ENCODE measurements at places on chromosomes 1 and 21.

GRCh38 chr21:28669971-28670653 lies 322.6 kb downstream of the LTN1 start:
- no peak overlapping the region for H3K27ac ChIP-seq
- H3K4me3 ChIP-seq = no peak overlapping the region
- peaks cover 8% of the 10 kb centered on the region for H3K36me3 ChIP-seq
- peaks cover 8% of the 10 kb centered on the region for H3K27me3 ChIP-seq

GRCh38 chr1:230749150-230749549 lies 2.0 kb downstream of the CAPN9 start:
- H3K4me1 ChIP-seq = peaks cover 92% of the 10 kb centered on the region
- DNase-seq = no peak
- no peak overlapping the region for H3K27ac ChIP-seq
- H3K27me3 ChIP-seq = no peaks in the 10 kb centered on the region
- H3K36me3 ChIP-seq = no peaks in the 10 kb centered on the region

GRCh38 chr1:229434641-229435051 lies 752 bp upstream of the ACTA1 start:
- H3K27ac ChIP-seq = no peak overlapping the region
- DNase-seq = peak; percentile 65
- peak overlapping the region; percentile 63 for H3K4me3 ChIP-seq
- peaks cover 85% of the 10 kb centered on the region for H3K27me3 ChIP-seq
- H3K4me1 ChIP-seq = peaks cover 24% of the 10 kb centered on the region

GRCh38 chr1:81449786-81450185 lies 350.9 kb upstream of the ADGRL2 start:
- peaks cover 17% of the 10 kb centered on the region for H3K4me1 ChIP-seq
- peaks cover 7% of the 10 kb centered on the region for H3K27me3 ChIP-seq
- no peaks in the 10 kb centered on the region for H3K36me3 ChIP-seq
- H3K27ac ChIP-seq = no peak overlapping the region
- no peak overlapping the region for H3K4me3 ChIP-seq
- no peak for DNase-seq

DNA sequence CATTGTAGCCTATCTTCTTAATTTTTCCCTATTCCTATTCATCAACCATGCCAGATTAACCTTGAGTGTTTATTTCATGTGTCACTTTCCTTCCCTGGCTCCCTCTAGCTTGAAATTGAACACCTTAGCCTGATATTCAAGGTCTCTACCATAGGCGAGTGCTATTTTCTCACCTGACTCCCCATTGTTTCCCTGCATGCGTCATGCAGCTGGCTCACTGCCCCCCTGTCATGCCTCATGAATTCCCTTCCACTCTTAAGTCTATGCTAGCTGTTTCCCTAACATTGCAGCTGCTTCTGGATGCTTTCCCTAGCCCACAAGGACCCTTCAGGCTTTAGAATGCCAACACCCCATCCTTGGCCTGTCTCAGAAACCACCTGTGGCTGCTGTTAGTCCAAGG lies 56.7 kb upstream of the CD1D start:
- peaks cover 55% of the 10 kb centered on the region for H3K4me1 ChIP-seq
- no peak overlapping the region for H3K4me3 ChIP-seq
- no peak overlapping the region for H3K27ac ChIP-seq
- H3K36me3 ChIP-seq = no peaks in the 10 kb centered on the region
- peaks cover 20% of the 10 kb centered on the region for H3K27me3 ChIP-seq

DNA sequence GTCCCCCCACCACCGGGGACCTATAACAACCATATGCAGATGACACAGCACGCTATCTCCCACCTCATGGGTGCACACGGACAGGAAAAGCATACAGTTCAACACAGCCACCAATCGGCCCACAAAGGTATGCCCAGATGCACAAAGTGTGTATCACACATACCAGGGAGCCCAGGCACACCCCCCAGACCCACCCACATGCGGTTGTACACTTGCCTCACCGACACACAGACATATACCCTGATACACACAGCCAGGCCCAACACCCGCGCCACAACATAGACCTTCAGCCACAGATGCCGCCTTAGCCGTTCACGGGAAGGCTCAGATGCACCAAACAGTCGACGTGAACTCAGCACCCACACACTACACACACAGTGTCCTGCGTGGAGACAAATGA lies 5.5 kb downstream of the CROCC start:
- DNase-seq = no peak
- peaks cover 53% of the 10 kb centered on the region for H3K4me1 ChIP-seq
- no peak overlapping the region for H3K4me3 ChIP-seq
- H3K27ac ChIP-seq = peak overlapping the region; percentile 58

DNA sequence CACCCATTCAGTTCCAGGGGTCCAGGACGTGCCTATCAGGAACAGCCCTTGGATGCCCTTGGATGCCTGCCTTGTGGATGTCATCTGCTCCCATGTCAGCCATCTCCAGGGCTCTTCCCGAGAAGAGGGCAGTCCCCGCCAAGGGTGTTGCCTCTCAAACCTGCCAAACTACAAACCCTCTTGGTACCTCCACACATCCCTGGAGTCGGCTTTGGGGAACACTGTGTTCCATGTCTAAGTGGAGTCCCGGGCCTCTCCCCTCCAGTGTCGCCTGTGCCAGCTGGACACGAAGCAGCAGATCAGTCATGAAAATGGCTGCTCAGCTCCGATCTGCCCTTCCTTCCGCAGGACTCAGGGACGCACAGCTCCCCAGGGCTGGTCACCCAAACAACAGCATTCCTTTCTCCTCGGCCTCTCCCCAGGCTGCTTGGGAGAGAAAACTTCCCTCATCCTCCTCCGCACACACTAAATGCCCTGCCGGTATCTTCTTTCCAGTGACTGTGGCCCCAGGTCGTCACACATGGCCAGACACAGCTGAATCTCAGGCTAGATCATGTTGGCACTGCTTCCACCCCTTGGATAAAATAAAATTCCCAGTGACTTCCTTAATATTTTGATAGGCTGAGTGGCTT lies 53.4 kb downstream of the GALNT2 start:
- peaks cover 21% of the 10 kb centered on the region for H3K36me3 ChIP-seq
- DNase-seq = no peak
- H3K27ac ChIP-seq = peak overlapping the region; percentile 27
- H3K27me3 ChIP-seq = peaks cover 9% of the 10 kb centered on the region

- no peaks in the 10 kb centered on the region for H3K27me3 ChIP-seq
- H3K4me1 ChIP-seq = peaks cover 40% of the 10 kb centered on the region
- DNase-seq = no peak
- no peak overlapping the region for H3K4me3 ChIP-seq
- no peak overlapping the region for H3K27ac ChIP-seq
Measured at GRCh38 chr1:232901255-232901654, 49.2 kb upstream of the NTPCR start.

DNA sequence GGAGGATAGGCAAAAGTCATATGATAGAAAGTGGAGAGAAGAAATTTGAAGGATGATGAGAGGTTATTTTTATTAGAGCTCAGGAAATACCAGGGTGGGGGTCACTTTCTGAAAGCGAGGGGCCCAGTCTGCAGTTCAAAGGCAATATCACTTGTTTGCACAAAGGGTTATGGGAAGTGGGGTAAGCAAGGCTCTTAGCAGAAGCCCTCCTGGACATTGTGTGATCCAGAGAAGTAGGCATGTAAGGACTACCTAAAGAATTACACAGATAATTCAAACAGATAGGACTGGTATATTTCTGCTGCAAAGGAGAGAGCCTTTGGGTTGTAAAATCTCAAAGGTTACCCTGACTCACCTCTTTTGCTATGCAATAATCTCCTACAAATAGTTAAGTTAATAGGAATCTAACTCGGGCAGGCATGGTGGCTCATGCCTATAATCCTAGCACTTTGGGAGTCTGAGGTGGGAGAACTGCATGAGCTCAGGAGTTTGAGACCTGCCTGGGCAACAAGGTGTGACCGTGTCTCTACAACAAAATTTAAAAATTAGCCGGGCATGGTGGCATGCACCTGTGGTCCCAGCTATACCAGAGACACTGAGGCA lies 25.2 kb upstream of the PRRC2C start:
- no peaks in the 10 kb centered on the region for H3K27me3 ChIP-seq
- no peak for DNase-seq
- no peak overlapping the region for H3K27ac ChIP-seq
- H3K4me1 ChIP-seq = no peaks in the 10 kb centered on the region
- H3K36me3 ChIP-seq = no peaks in the 10 kb centered on the region

- no peak overlapping the region for H3K27ac ChIP-seq
- peaks cover 27% of the 10 kb centered on the region for H3K4me1 ChIP-seq
- H3K27me3 ChIP-seq = peaks cover 8% of the 10 kb centered on the region
Measured at GRCh38 chr21:45805321-45805720, 161.8 kb downstream of the PCBP3 start.

DNA sequence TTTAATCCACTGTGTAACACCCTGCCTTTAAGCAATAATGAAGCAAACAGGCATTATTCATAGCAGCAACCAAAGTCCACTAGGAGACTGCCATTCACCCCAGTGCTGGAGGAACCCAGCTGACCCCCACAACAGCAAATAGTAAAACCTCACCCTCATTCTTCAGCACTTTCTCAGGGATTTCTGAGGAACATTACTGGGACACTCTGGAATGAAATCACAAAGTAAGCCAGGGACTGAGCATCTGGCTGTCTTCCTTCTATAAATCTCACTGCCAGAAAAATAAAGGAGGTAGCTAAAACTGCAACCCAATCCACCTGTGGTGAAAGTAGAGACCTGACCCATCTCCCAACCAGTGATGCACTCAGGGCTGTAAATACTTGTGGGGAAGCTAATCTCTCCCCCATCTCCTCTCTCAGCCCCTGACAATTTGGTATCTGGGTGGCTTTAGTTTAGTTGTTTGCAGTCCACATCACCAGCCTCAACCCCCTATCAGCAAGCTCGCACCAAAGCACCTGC lies 47.1 kb downstream of the COL6A1 start:
- H3K27me3 ChIP-seq = peaks cover 7% of the 10 kb centered on the region
- peaks cover 15% of the 10 kb centered on the region for H3K36me3 ChIP-seq
- peak overlapping the region; percentile 12 for H3K4me3 ChIP-seq
- no peak for DNase-seq

Data from nephron progenitor cell (in vitro differentiated cells).